Stimulated activated CD4-positive, alpha-beta T cell treated with anti-CD3 and anti-CD28 coated beads, Interleukin-4, amount 100 ng/mL, for 1 hour (primary cell): ENCODE measurements at places on chromosomes 6 and 20.
A peak's percentile ranks its signal among the peaks of the same experiment; 100 is the strongest.

DNA sequence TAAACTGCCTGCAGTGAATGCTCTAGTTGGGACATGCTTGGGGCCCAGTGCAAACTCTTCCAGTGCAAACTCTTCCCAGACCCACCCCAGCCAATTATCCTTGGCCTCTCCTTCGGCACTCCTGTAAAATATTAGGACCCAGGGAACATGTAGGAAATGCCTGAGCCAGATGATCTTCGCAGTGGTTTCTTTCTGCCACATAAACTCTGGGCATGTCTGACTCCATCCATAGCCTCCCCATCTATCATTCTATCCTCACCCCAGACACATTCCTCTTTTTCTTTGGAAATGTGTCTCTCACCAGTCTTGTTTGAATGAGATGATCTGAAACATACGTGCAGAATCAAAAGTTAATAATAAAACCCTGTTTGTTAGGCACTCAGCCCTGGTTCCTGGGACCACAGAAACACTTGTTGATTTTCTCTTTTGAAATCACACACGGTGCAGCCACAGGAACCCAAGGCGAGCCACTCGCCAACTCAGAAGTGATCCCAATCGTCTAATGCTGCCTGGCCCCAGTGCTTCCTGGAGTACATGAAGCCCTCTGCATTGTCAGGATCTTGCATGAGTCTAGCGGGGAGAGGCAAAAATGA, 108.9 kb upstream of the CST7 start:
- no peak for DNase-seq

DNA sequence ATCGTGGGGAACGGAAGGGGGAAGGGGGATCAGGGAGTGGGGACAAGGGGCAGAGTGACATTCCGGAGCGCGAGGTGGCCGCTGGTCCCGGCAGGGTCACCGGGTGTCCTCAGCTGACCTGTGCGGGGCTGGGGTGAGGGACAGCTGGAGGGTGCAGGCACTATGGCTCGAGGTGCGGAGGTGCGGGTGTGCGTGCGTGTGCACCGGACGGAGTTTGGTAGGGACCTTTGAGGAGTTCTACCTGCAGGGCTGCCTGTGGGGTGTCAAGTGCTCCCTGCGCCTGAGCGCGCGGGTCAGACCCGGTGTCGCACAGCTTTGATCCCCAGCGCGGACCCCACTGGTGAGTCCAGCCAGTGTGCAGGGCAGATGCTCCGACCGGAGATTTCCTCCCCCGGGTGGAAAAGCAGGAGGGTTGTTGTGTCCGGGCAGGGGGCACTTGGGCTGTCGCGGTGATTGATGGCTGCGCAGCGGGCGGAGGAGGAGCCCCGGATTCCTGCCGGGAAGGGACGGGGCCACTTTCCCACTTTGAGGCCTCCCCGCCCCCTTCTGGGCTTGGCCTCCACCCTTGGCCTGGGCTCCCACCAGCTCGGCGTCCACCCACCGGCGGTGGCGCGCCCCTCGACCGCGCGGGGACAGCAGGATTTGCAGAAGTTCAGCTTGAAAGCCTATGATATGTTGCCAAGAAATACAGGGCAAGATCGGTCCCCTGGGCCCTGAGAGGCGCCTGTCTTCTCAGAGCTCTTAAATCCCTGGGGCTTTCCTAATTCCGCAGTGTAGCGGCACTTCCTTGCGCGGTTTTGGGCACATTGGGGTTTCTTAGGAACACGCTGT, 658 bp downstream of the RIN2 start:
- DNase-seq, result no peak

DNA sequence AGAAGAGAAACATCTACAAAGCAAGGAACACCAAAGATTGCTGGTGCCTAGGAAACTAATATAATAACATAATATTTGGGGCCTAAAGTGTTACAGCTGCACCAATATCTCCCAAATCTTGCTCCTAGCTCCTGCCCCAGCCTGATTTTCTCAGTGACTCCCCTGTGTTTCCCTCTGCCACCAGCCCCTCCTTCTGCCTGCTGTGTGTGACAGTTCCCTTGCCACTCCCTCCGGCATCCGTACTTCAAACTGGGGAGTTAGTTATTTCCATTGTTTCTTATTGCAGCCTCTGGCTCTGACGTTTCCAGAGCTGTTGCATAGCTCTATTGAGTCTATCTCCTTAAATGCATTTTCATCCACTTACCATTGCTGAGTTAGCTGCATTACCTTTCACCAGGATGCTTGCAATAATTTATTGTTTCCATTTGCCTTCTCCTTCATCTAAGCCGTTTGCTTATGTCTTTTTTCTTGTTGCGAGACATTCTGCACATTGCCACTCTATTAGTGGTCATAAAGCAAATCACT, 43.1 kb downstream of the ESR1 start:
- no peak for DNase-seq

DNA sequence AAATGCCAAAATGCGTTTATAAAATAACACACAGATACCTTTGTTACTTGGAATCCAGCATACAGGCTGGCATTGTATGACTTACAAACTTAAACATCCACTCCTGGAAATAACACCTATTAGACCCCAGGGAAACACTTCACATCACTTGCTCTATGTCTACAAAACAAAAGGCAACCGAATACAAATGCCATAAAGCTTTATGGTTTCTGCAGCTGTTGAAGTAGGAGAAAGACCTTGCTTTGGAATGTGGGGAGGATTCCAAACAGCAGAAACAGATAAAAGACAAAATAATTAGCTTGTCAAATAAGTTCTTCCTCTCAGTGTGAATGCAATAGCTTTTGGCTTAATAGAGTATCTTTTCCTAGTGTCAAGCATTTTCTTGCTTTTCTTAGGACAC, 9.8 kb upstream of the AMD1 start:
- DNase-seq, result no peak

DNA sequence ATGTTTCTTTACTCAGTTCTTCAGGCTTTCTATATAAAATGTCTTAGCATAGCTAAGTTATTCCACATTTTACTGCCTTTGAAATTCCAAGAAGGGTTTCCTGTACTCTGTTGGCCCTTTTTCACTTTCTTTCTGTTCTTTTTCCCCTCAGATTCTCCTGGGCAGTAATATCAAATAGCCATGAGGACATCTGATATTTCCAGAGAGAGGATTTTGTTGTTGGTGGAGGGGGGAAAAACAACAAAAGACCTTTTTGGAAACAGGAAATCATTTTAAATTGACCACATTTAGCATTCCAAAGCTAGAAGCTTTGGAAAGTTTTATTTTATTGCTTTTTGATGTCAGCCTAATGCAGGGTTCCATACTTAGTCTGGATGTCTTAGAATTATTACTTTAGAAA, 445.4 kb downstream of the GJA1 start:
- no peak for DNase-seq

- DNase-seq, result peak; percentile 53
Observed at GRCh38 chr6:4776493-4777393, 539 bp downstream of the CDYL start.

DNA sequence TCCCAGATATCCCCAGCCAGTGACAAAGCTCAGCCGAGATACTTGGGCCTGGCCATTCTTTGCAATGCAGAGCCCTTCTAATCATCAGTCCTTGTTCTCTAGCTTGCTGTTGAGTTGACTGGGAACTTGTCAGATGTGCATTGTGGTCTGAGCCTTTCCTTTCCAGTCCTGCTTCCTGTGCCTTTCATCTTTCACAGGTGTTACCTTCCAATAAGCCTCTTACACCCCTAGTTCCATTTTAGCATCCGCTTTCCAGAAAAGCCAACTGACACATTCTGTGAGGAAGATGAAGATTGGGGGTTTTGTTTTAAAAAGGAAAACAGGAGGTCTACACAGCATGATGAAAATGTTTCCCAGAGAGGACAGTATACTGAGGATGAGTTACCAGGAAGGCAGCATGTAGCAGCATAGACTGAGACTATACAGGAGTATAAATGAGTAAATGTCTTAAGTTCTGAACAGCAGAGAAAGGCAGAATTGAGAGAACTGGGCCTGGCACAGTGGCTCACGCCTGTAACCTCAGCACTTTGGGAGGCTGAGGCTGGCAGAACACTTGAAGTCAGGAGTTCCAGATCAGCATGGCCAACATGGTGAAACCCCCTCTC, 5.6 kb upstream of the CEP85L start:
- DNase-seq, result no peak

DNA sequence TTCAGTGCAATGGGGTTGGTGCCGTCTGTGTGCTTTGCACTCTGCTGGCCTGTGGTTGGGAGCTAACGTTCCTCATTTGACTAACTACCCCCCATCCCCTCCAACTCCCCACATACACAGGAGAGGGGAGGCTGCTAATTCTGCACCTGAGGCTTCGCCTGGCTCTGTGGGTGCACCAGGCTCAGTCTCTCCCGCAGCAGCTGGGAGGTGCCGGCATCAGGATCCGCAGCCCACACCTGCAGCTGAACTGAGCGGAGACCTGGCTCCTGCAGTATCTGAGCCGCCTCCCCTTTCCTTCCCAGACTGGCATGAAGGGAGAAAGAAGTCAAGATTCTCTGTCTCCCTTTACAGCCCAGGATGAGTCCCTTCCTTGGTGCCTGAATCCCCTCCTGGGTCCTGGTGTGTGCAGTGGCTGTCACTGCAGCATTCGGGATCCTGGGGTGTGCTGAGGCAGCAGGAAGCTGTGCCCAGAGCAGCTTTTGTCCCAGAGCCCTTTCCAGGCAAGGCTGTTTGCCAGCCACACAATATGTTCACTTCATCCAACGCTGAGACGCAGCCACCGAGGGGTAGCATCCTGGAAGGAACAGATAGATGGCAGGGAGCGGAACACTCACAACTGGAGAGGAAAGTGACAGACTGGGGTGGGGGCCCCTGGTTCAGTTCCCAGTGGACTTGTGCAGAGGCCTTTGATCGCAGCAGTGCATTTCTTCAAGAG, 70.2 kb downstream of the CDH4 start:
- DNase-seq, result no peak

DNA sequence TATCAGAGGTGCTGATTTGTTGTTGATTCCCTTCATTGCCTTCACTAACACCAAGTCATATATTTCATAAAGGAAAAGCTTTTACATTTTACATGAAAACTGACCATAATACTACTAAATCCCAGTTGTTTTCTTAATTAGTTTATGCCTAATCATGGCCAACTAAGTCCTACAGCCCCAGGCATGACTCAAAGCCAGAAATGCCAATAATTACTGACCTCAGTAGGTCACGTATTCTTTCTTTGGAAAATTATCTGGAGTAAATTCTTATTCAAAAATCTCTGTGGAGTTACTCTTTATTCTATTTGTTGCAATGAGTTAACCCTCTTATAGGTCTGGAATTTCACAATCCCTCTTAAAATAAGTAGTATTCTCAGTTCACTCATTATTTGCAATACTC, 13.5 kb upstream of the MYB start:
- DNase-seq, result no peak

GRCh38 chr20:19977373-19977770, 39.8 kb upstream of the NAA20 start:
- no peak for DNase-seq

DNA sequence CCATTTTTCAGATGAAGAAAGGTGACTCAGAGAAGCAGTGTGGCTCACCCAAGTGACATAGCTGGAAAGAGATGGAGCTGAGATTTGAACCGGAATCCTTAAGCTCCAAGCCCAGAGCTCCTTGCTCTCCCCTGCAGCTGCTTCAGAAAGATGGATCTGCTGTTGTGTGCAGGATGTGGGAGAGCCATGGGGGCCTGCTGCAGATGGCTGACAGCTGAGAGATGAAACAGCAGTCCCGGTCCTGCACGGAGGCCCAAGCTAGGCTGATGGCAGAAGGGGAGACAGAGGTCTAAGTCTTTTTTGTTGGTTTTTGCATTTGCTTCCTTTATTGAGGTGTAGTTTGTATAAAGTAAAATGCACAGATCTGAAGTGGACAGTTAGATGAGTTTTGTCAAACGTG, 69.8 kb upstream of the FOXP4 start:
- no peak for DNase-seq

DNA sequence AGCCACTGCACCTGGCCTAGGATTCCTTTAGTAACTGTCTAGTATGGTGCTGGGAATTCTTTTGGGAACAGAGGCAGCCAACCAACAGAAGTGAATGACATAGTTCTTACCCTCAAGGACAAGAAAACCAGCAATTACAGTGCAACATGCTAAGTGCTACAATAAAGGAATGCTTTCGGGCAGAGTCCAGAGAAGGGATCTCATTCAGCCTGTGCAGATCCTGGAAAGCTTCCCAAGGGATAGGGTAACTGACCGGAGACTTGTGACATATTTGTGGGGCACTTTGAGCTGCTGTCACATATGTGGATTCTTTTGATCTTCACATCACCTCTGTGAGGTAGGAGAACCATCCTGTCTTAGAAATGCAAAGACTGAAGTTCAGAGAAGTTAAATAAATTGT, 46.8 kb downstream of the C6orf15 start:
- DNase-seq, result no peak

DNA sequence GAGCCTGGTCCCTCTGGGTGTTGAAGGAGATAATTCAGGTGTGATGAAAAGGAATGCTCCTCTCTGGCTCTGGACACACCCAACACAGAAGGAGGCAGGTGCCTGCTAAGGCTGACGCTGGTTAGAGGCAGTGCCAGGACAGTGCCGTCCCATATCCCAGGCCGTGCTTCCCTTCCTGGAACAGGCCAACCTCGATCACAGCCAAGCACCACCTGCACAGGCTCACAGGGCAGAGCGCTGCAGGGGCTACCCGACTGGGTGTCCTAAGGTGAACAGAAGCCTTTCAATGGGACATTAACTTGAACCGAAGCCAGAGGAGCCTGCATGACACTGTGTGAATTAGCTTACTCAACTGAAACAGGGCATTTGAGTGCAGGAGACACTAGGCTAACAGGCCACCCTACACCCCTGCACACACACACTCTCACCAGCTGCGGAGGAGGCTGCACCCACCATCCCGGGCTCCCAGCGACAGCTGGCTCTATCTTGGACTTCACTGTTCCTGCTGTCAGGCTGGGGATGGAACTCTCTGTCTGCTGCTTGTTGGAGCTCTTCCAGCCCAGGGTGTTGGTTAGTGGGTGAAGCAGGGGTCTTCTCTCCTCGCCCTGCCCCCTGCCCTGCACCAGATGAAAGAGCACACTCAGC, 347.2 kb downstream of the TAF4 start:
- DNase-seq, result no peak

- DNase-seq, result no peak
Observed at GRCh38 chr6:81383472-81383871, 369.0 kb downstream of the TENT5A start.

DNA sequence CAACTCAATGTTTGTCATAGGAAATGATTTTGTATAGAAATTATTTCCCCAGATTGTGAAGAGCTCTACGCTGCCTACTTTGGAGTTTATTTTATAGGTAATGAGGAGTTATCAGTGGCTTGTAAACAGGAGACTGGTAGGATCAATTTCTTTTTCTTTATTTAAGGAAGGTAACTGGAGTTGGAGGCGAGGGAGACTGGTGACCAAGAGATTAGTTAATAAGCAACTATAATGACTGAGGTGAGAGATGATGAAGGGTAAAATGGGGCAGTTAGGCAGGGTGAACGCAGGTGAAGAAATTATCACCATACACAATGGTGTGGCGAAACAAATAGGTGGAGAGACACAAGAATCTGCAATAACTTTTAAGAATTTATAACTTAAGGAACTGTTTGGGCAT, 100.2 kb downstream of the PRKN start:
- no peak for DNase-seq

- no peak for DNase-seq
Observed at GRCh38 chr20:3798373-3798768, 2.3 kb downstream of the CDC25B start.
